G401 (cell line): ENCODE measurements at places on chromosomes 4 and X. TPM values are rescaled to one million over a fixed set of nuclear protein-coding genes. Genes with fewer than 3 reads are reported as not detected.

CFAP47 gene
- total RNA-seq: not detected in 2 replicates

TMPRSS11D gene
- total RNA-seq: not detected in 2 replicates

FNIP2 gene
- 19.8 and 28.9 TPM in 2 replicates for total RNA-seq

GNL3L gene
- total RNA-seq: 13.0 and 18.5 TPM in 2 replicates

FUNDC2 gene
- 44.2 and 69.2 TPM in 2 replicates for total RNA-seq

SSX3 gene
- not detected in 2 replicates for total RNA-seq

ADH4 gene
- not detected in 2 replicates for total RNA-seq

UGT2A3 gene
- not detected in 2 replicates for total RNA-seq

IRS4 gene
- not detected in 2 replicates for total RNA-seq

GABRG1 gene
- not detected in 2 replicates for total RNA-seq

FGFBP2 gene
- not detected in 2 replicates for total RNA-seq

NAT8L gene
- total RNA-seq: 9.5 and 11.4 TPM in 2 replicates

NEUROG2 gene
- total RNA-seq: not detected in 2 replicates

VCX3A gene
- total RNA-seq: not detected in 2 replicates

IL21 gene
- total RNA-seq: not detected in 2 replicates

MAPK10 gene
- total RNA-seq: 0.78 TPM in 1 of 2 replicates, not detected in the other

STOX2 gene
- total RNA-seq: 0.06 TPM in 1 of 2 replicates, not detected in the other

SOX3 gene
- total RNA-seq: not detected in 2 replicates

FRYL gene
- total RNA-seq: 15.5 and 17.8 TPM in 2 replicates

MTMR8 gene
- 2.1 TPM in 1 of 2 replicates, not detected in the other for total RNA-seq

BEX5 gene
- not detected in 2 replicates for total RNA-seq

AP1S2 gene
- total RNA-seq: 2.4 and 3.9 TPM in 2 replicates

PAPSS1 gene
- 13.8 and 23.8 TPM in 2 replicates for total RNA-seq

LANCL3 gene
- total RNA-seq: not detected in 2 replicates

IDS gene
- total RNA-seq: 10.8 and 12.1 TPM in 2 replicates

EVC2 gene
- total RNA-seq: 3.6 and 4.9 TPM in 2 replicates

ZNF182 gene
- total RNA-seq: 5.0 and 7.9 TPM in 2 replicates

SLC26A1 gene
- total RNA-seq: 0.74 and 0.85 TPM in 2 replicates

PROM1 gene
- 0.37 and 6.0 TPM in 2 replicates for total RNA-seq

PABPC1L2B gene
- total RNA-seq: not detected in 2 replicates

MAGEH1 gene
- 17.8 and 31.1 TPM in 2 replicates for total RNA-seq

ZAR1 gene
- total RNA-seq: not detected in 2 replicates

LRAT gene
- total RNA-seq: not detected in 2 replicates

CCNA2 gene
- total RNA-seq: 167 and 209 TPM in 2 replicates

XKRX gene
- not detected in 2 replicates for total RNA-seq

FGF13 gene
- total RNA-seq: 0.80 TPM in 1 of 2 replicates, not detected in the other

PHOX2B gene
- total RNA-seq: not detected in 2 replicates

FHIP1A gene
- total RNA-seq: 4.6 and 5.2 TPM in 2 replicates

SMIM14 gene
- 29.6 and 37.4 TPM in 2 replicates for total RNA-seq

CCDC120 gene
- total RNA-seq: 0.12 and 0.98 TPM in 2 replicates

NMU gene
- not detected in 2 replicates for total RNA-seq

UNC5C gene
- total RNA-seq: not detected in 2 replicates
